ENCODE measurements at places on chromosomes 2 and 18.

DNA sequence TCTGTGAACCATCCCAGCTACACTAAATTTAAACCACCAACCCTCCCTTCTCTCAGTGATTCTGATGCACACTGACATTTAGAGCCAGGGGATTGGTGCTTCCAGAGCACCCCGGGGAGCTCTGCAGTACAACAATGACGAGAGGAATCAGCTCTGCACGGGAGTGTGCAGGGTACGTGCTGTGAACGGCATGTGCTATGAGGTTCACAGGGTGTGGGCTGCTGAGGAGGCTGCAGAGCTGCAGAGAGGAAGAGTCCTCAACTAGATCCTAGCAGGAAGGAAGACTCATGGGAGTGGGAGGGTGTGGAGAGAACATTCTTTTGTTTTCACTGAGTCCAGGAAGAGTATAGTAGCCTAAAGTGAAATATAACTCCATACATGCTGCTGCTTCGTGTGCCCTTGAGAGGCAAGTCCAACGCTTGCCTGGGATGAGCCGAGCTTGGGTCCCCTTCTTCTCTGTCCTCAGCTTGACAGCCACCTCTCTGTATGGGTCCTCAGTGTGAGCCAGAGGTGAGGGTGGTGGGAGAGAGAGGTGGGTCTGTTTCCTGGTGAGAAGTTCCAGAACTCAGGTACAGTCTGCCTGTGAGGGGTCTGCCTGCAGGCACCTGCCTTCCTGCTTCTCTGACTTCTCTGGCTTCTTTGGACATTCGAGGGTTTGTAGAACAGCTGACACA, 118.8 kb downstream of the CTIF start:
- no peak for DNase-seq

DNA sequence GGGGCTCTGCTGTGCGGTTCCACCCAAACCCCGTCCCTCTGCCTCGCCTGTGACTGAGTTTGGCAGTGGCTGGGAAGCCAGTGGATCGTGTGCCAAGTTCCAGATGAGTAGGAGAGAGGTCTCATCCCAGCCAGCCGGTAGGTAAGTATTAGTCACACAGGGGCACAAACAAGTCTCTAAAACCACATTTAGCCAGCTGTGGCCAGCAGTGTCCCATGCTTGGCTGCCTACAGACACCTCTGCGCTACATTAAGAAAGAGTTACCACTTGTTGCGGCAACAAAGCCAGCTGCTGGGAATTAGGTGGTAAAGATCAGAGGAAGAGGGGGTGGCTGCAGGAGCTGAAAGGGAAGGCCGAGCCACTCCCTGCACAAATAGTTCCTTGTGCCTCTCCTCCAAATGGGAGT, 81.2 kb downstream of the GATA6 start:
- no peak for DNase-seq

DNA sequence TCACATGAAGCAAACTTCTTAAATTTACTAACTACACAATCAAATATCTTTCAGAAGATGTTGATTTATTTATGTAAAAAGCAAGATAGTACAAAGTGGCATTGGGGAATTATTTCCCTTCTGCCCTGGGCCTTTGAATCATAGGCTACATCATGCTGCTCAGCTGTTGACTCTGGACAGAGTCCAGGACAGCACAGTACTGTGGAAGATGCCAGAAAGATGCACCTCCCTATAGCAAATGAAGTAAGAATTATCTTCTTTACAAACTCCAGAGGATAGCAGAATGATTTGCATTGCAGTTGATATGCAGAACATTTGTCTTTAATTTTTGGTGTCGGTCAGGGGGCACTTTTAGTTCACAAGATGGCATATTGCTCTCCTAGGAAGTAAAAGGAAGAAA, 1354.5 kb upstream of the ZEB2 start:
- no peak for DNase-seq

- DNase-seq: no peak
Measured at GRCh38 chr2:187615364-187615763, 61.1 kb upstream of the TFPI start.

- DNase-seq: no peak
Measured at GRCh38 chr2:5036256-5036655, 655.9 kb upstream of the SOX11 start.

Data from activated T-helper 1 cell treated with anti-CD3 and anti-CD28 coated beads, Interleukin-2, amount 50 U/mL, for 16 hours (primary cell).